T-helper 2 cell (primary cell): ENCODE measurements at places on chromosomes 16 and 17.

DNA sequence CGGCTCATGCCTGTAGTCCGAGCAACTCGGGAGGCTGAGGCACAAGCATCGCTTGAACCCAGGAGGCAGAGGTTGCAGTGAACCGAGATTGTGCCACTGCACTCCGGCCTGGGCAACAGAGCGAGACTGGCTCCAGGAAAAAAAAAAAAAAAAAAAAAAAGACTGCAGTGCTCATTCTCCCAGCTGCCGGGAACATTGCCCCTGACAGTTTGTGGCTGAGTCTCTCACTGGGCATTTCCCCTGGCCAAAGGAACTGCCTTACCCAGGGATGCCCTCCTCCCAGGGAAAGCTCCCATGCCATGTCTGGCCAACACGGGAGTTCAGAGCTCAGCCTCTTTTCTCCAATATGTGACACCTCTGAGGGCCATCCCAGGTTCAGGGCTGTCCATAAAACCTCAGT is 21.3 kb upstream of the USP10 start:
- DNase-seq = no peak

GRCh38 chr16:9679213-9679767 is 502.9 kb downstream of the GRIN2A start:
- no peak for DNase-seq

- DNase-seq = no peak
These were observed 132.0 kb downstream of the C16orf78 start for GRCh38 chr16:49505556-49505955.

GRCh38 chr16:31569360-31569717 is 41.6 kb downstream of the AHSP start:
- DNase-seq = no peak

GRCh38 chr16:58842156-58842555 is 108.0 kb upstream of the GOT2 start:
- DNase-seq = no peak

GRCh38 chr17:82127704-82128103 is 29.7 kb upstream of the FASN start:
- DNase-seq = no peak

- DNase-seq = no peak
These were observed 9.3 kb downstream of the ZFPM1 start for GRCh38 chr16:88462396-88462795.

DNA sequence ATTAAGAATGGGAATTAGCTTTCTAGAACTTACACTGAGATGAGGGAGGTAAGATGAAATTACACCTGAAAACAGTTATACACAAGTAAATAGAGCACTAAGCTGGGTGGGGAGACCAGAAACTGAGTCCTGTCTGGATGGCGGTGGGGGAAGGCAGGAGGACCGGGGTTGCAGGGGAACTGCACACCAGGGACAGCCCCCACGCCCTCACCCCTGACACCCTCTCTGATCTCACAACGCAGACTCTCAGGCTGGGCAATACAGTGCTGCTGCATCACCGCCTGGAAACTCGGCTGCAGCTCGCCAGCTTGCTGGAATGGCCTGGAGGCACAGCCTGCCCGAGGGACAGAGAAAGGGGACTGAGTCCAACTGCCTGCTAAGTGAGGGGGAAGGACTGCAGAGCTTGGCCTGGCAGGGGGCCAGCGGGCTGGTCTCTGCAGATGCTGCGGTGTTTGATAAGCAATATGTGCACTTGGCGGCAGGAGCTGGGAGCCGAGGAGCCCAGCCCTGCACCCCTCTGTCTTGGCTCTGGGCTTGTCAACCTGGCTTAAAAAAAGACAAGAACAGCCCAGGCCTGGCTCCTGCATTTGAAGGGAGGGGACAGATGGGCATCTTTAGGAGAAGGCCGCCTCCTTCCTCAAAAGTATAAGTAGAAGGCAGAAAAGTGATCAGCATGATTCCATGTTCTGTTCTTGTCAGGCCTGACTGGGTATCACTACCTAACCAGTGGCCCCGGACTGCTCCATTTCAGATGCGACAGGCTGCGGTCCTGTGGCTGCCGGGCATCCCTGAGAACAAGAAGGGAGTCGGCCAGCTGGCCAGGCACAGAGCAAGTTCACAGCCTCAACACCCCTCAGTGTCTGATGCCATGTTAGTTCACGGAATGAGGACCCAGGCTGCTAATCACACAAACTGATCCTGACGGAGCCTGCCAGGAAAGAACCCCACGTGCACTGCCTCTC is 30.2 kb downstream of the SPHK1 start:
- no peak for DNase-seq

- no peak for DNase-seq
These were observed 2.0 kb downstream of the ROGDI start for GRCh38 chr16:4800290-4801041.

- DNase-seq = no peak
These were observed 806 bp downstream of the TBX21 start for GRCh38 chr17:47733674-47734410.

DNA sequence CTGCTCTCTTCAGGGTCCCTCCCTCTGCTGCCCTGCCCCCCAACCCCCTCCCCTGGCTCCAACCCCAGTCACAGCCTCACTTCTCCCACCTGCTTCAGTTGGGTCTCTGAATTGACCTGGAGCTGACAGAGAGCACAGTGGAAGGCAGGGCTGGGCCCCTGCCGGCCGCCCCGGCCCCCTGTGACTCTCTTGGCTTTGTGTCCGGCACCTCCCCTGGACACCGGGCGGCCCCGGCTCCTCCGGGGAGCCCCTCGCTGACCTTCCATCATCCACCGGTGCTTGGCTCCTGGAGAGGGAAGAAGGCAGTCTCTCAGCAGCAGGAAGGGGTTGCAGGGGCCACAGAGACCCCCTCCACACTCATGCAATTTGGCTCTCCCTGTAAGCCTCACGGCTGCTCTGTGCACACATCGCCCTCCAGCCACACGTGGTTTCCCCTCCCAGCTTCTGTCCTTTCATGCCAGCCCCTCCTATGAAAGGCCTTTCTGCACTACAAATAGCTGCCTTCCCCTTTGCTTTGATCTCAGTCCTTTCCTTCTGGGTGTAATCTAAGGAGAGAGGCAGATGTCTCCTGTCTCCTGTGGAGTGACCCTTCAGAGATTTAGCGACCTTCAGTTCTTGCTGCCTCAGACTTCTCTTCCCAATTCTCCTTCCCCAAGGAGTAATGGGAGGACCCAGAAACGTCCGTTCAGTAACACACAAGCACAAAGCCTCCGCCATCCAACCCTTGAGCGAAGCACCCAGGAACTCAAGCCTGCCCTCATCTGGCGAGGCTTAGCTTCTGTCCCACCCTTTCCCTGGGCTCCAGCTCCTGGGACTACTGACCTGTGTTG is 8.3 kb downstream of the NKIRAS2 start:
- DNase-seq = no peak

DNA sequence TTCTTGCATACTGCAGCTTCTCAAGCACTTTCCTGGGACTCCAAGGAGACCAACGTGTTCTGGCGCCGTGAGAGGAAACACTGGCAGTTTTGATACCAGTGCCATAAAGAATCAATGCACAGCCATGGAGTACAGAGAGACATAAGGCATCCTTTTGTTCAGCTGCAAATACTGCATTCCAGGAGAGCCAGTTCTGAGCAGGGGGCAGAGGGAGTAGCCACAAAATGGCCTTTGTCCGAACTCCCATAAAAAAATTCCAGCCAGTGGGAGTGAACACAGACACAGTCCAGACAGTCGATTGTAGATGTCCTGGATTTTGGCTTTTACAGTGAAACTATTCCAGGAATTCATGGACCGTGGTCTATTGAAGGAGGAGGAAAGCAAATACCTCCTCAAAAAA is 36.2 kb upstream of the TEKT3 start:
- DNase-seq = no peak

GRCh38 chr17:75288770-75289114 is 491 bp downstream of the SLC25A19 start:
- no peak for DNase-seq

DNA sequence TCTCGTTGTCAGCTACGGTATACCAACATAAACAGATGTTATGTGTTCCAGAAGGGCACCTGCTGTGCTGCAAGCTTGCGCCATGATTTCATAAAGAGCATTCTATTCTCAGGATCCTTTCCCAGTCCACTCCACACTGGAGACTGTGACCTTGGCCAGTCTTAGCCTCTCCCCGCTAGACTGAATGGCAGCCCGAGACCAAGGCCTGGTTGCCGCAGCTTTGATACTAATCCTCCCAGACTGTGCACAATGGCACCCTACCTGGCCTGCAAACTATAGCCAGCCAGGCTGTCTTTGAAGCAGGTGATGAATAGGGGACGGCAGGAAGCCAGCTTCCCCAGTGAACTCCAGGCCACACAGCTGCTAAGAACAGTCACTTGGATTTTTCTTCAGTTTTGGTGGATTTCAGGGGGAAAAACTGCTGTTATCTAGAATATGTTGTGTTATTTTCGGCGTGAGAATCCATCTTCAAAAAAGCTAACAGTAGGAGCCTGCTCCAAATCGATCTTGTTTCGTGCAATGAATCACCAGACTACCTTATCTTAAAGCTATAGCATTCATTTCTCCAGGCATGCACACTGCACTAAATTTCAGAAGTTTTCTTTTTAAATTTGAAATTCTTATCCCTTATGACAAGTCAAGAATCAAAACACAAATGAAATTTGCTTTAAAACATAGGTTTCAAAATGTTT is 289.0 kb downstream of the CEP112 start:
- no peak for DNase-seq

- DNase-seq = no peak
These were observed 7.2 kb downstream of the LPO start for GRCh38 chr17:58245428-58246103.

GRCh38 chr16:89062389-89063345 is 31.0 kb upstream of the ACSF3 start:
- no peak for DNase-seq

- DNase-seq = peak; percentile 12
These were observed 412 bp downstream of the EPN2 start for GRCh38 chr17:19237389-19238166.

DNA sequence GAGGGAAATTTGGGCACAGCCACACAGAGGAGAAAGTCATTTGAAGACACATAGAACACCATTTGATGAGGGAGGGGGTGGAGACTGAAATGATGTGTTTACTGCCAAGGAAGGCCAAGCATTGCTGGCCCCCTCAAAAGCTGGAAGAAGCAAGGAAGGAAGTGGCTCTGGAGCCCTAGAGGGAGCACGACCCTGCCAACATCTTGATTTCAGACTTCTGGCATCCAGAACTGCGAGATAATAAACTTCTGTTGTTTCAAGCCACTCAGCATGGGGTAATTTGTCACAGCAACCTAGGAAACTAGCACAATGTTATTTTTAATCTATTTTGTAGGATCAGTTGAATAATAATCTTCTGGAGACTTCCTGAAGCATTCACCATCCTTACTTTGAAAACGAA is 314.8 kb upstream of the GOT2 start:
- DNase-seq = no peak

- no peak for DNase-seq
These were observed 5.7 kb downstream of the QPRT start for GRCh38 chr16:29684679-29685078.

DNA sequence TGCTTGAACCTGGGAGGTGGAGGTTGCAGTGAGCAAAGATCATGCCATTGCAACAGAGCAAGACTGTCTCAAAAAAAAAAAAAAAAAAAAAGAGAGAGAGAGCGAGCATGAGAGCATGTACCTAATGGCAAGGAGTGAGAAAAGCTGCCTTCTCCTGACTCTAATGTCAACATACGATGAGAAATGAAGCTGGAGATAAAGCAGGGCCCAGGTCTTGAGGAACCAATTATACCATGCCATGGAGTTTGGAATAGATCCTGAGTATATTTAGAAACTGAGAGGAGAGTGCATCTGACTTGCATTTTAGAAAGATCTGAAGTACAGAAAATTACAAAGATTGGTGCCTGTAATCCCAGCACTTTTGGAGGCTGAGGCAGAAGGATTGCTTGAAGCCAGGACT is 3.8 kb upstream of the MAP2K6 start:
- no peak for DNase-seq

DNA sequence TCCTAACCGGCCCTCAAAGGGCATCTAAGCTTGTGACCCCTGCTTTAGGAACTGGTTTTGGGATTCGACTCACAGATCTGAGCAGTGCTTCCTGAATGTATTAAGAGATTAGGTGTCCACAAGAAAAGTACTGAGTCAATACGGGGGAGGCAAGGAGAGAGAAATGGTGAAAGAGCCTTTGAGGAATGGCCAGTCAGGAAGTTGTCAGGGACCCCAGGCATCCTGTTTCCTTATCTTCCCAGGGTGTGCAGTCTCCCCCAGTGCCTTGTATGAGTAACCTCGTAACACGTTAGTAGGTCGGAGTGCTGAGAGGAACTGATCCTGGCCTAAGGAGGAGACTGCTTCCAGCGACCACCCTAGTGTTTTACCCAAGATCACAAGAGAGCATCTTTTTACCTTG is 16.4 kb upstream of the TMED6 start:
- DNase-seq = no peak

DNA sequence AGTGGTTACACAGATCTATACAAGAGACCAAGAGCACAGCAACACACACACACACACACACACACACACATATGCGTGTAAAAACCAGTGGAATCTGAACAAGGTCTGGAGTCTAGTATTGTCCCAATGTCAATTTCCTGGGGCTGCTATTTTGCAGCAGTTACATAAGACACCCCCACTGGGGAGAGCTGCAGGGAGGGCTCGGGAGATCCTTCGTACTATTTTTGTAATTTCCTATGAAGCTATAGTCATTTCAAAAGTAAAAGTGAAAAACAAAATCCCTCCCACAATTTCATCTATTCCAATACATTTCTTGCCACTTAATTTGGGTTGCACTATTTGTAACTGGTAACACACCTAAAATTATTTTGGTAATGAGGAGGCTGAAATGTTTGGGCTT is 68.5 kb downstream of the C16orf95 start:
- no peak for DNase-seq

GRCh38 chr16:1691956-1692355 is 13.9 kb downstream of the JPT2 start:
- no peak for DNase-seq

GRCh38 chr17:80844418-80844990 is 147.1 kb upstream of the CHMP6 start:
- peak; percentile 5 for DNase-seq

GRCh38 chr16:2902337-2903130 is 9.2 kb upstream of the FLYWCH1 start:
- DNase-seq = no peak

DNA sequence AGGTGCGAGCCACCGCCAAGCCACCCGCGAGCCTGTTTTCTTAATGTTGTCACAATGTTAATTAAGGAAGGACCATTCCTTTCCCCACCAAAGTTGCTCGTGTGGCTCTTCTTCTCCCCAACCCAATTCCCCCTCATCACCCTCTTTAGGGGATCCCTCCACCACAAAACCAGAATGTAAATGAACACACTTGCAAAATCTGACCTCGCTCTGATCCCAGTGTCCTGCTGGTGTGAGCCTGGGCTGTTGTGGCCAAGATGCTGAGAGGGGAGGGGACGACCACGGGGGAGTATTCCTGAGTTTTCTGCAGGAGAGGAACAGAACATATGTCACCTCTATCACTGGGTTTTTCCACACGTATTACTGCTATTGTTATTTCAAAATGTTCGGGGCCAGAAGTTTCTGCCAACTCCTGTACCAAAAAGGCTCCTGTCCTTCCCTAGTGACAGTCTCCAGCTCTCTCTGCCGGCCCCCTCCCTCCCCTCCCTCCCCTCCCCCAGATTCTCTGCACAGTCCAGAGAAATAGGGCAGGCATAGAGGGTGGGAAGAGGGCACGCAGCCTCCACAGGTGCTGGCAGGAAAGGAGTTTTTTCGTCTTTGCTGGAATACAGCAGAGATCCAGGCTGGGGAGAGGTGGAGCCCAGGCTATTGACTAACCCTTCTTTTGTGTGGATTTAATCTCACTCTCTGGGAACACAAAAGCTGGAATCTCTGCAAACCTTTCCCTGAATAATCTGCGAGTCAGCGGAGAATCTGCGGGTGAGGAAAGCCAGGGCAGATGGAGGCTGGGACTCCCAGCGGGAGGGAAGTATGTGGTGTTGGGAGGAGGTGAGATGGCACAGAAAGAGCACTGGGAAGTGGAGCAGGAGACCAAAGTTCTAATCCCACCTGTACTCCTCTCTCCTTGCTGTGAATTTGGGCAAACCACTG is 4.5 kb upstream of the CA4 start:
- no peak for DNase-seq
